ENCODE measurements at places on chromosomes 16 and 17.
A peak's percentile ranks its signal among the peaks of the same experiment; 100 is the strongest.

DNA sequence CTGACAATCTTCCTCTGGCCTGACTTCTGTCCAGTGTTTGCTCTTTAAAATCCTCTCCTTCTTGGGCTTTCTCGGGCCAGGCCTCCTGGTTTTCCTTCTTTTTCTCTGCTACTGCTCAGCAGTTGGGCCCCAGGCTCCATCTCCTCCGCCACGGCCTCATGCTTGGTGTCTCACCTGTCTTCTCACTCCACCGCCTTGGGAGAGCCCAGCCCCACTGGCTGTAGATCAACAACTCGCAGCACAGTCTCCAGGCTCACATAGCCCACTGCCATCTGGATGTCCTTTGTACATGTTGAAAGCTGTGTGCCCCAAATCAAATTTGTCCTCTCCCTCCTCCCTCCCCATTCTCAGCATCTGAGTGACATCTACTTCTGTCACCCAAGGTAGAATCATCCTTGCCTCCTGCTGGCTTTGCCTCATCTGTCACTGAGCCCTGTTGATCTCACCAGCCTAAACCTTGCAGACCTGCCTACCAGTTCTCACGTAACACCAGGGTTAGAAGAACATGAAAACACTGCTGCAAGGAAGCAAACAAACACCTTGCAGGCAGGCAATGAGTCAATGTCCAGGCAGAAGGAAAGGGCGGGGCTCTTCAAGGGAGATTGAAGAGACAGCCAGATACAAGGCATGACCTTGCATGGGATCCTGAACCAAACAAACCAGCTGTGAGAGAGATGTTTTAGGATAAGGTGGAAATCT lies 103.2 kb upstream of the SMURF2 start:
- peaks cover 6% of the 10 kb centered on the region for H3K4me1 ChIP-seq
- peaks cover 3% of the 10 kb centered on the region for H3K36me3 ChIP-seq

DNA sequence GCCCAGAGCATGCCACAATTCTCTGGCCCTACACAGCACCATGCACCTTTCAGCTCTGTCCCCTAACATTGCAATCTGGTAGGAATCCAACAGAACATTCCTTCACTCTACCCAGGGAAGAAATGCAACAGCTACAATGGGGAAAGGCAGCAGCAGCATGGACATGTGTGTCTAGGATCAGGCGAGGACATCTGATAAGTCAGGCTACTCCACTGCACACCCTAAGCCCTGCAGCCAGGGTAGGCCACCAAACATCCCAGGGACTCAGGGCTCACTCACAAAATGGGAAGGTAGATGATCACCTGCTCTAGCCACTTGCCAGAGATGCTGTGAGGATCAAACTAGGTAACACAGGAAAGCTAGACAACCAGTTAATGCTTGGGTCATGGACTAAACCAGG lies 5.1 kb downstream of the RANBP10 start:
- H3K27ac ChIP-seq, result peak overlapping the region; percentile 37
- no peaks in the 10 kb centered on the region for H3K27me3 ChIP-seq
- H3K36me3 ChIP-seq, result no peaks in the 10 kb centered on the region
- peaks cover 62% of the 10 kb centered on the region for H3K4me1 ChIP-seq
- peak overlapping the region; percentile 74 for H3K4me3 ChIP-seq
- DNase-seq, result no peak

DNA sequence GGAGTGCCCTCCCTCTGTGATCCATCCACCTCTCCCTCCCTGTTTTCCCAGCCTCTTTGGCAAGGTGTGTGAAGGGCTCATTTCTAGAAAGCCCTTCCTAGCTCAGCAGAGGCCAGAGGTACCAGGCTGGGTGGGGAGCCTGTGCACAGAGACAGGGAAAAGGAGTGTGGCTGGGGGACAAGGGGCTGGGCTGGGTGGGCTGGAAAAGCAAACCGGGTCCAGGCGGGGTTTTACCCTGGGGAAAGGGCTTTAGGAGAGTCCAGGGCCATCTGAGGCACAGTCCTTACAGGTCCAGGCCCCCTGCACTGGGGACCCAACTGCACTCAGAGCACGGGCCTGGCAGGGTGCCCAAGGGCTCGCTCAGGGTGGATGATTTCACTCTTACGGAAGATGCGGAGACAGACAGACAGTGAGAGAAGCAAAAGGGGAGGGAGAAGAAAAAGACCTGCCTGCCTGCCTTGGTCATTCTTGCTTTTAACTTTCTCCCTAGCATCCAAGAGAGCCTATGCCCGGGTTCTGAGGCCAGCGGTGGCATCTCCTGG lies 7.0 kb downstream of the CRHR1 start:
- peaks cover 10% of the 10 kb centered on the region for H3K36me3 ChIP-seq
- DNase-seq, result no peak
- peaks cover 97% of the 10 kb centered on the region for H3K27me3 ChIP-seq
- H3K4me1 ChIP-seq, result peaks cover 6% of the 10 kb centered on the region
- H3K4me3 ChIP-seq, result no peak overlapping the region

DNA sequence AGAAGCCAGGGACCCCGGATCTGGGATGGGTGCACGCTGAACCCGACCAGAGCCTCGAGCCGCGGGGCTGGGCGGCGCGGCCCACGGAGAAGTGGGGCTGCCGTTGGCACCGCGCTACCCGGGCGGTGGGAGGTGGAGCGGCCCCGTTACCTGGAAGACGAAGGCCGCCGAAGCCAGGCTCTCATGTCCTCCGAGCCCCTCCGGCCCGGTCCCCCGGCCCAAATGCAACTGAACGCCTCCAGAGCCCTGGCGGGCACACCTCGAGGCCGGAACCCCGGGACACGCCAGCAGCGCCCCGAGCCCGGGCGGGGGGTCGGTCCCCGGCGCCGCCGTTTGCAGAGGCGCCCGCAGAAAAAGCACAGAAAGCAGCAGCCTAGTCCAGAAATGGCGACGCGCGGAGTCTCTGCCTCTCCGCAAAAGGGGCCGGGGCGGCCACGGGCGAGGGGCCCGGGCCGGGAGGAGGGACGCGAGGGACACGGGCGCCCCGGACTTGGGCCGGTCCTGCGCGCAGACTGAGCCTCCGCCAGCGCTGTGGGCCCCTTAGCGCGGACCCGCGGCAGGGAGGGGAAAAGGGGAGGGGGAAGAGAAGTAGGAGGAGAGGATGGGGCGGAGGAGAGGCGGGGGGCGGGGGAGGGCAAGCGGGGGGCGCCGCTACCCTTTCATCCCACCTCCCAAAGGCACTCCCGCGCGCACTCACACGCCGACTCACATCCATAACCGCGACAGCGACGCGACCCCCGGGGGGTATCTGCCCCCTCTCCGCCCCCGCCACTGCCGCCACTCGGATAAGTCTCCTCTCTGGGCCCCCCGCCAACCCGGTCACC lies 1.4 kb downstream of the AXIN2 start:
- H3K4me3 ChIP-seq, result no peak overlapping the region
- H3K36me3 ChIP-seq, result no peaks in the 10 kb centered on the region
- no peaks in the 10 kb centered on the region for H3K27me3 ChIP-seq
- peak overlapping the region; percentile 78 for H3K27ac ChIP-seq
- peaks cover 23% of the 10 kb centered on the region for H3K4me1 ChIP-seq

- H3K4me3 ChIP-seq, result peak overlapping the region; percentile 70
- H3K27me3 ChIP-seq, result no peaks in the 10 kb centered on the region
- no peak for DNase-seq
- peaks cover 41% of the 10 kb centered on the region for H3K4me1 ChIP-seq
Measured at GRCh38 chr16:15996432-15997109, 47.2 kb downstream of the ABCC1 start.

DNA sequence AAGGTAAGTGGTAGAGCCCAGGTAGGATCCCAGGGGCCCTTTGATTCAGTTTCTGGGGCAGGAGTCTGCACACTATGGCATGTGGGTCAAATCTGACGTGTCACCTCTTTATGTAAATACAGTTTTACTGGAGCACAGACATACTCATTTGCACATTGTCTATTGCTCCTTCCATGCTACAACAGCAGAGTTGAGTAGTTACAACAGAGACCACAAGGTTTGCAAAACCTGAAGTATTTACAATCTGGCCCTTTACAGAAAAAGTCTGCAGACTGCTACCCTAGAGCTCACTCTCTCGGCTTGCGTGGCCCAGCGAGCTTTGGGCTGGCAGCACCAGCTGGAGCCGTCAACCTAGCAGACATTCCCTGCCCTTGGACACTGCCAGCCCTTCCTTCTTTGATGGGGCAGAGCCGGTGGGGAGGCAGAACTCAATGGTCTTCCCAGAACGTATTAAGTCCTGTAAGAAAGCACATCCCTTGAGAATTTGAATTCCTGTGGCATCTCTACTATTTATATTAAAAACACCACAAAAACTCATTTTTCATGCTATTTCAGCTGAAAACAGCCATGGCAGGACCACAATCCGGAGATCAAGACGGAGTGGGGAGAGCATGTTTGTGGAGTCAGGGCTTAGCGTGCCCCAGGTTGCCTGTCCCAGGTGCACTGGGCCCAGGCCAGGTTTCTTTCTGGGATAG lies 133.1 kb upstream of the NUDT7 start:
- peaks cover 2% of the 10 kb centered on the region for H3K36me3 ChIP-seq
- H3K4me1 ChIP-seq, result peaks cover 4% of the 10 kb centered on the region
- H3K27me3 ChIP-seq, result peaks cover 57% of the 10 kb centered on the region
- H3K4me3 ChIP-seq, result no peak overlapping the region
- no peak for DNase-seq
- no peak overlapping the region for H3K27ac ChIP-seq

DNA sequence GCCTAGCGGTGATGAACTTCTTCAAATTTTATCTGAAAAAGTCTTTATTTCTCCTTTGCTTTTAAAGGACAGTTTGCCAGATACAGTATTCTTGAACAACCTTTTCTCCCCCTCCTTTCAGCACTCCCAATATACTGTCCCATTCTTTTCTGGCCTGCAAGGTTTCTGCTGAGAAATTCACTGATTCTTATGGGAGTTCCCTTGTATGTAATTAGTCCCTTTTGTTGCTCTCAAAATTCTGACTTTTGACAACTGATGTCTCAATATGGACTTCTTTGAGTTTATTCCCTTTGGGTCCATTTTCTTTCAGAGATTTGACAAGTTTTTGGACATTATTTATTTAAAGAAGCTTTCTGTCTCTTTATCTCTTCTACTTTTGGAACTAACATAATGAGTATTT lies 39.4 kb downstream of the SDR42E1 start:
- H3K4me1 ChIP-seq, result no peaks in the 10 kb centered on the region
- no peaks in the 10 kb centered on the region for H3K27me3 ChIP-seq
- peaks cover 2% of the 10 kb centered on the region for H3K36me3 ChIP-seq

GRCh38 chr17:59668816-59669215 lies 38.4 kb downstream of the PTRH2 start:
- H3K4me1 ChIP-seq, result peaks cover 9% of the 10 kb centered on the region
- no peak for DNase-seq
- no peaks in the 10 kb centered on the region for H3K27me3 ChIP-seq
- peak overlapping the region; percentile 37 for H3K27ac ChIP-seq
- no peak overlapping the region for H3K4me3 ChIP-seq

Measured in T-helper 17 cell (primary cell).